ENCODE measurements at places on chromosomes 7 and 10. TPM values are rescaled to one million over a fixed set of nuclear protein-coding genes. Genes with fewer than 3 reads are reported as not detected.
A peak's percentile ranks its signal among the peaks of the same experiment; 100 is the strongest.

DNA sequence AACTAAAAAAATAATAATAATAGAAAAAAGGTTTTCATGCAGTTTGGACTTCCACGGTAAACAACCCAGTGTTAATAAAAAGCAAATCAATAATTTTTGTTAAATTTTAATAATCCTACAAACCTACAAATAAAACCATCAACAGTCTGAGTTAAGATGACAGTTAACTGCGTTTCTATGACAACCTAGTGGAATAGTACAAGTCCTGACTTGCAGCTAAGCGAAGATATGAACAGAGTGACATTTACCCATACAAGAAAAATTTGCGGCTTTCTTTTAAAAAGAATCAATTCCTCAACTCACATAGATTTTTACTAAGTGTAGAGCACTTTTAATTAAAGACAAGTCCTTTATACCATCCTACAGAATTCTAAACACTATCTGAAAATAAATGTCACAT, 35.6 kb downstream of the VPS41 start:
- DNase-seq: no peak

- no peak for DNase-seq
Measured at GRCh38 chr10:63549810-63550209, 28.6 kb downstream of the REEP3 start.

DNA sequence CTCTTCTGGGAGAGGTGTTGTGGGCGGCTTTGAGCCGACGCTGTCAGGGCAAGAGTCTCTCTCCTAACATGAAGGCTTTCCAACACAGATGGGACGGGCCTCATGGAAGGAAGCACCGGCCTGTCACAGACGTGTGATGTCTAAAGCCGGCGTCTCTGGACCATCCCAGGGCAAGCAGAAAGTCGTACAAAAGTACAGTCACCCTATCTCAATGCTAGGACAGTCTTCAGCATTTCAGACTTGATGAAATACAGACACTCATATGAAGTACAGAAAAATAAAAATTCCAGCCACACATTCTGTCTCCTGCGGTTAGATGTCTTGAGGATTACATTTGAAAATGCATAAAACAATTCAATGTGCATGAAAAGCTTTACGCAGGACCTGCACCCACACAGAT, 30.6 kb downstream of the CYP2W1 start:
- DNase-seq: no peak

DNA sequence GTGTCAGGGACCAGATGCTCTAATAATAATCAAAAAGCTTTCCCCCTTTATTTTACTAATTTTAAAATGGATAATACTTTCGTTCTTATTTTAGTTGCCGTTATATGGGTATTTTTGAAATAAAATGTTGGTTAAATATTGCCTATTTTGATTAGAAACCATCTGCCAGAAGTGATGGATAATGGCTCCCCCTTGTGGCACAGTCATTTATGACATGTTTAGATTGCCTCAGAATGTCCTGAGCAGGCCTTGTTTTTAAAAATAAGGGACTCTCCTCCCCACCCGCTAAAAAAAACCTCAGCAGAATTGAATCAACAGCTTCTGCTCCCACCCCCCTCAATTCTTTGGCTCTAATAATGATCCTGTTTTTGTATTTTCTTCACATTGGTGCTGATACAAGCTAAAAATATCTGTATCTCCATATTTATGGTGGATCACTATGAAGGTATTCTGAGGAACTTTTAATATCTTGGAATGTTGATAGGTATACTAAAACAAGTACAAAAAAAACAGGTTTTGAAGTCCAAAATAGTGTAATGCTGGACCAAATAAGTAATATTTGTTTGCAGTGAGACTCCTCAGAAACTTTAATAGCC, 38.8 kb downstream of the TMEM60 start:
- DNase-seq: peak; percentile 85

DNA sequence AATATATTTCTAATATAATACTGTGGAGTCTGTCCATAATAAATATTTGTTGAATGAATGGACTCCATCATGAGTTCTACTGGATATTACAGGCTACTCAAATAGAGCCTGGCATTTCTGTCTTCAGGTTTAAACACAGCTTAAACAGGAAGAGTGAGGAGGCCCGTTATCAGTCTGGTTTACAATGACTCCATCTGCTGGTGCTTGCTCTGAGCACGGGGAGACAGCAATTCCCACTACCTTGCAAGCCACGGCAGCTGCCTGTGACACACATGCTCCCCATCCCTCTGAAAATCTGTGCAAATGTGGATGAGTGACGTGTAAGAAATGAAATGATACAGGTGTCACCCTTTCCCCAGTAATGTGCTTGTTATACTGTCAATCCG, 293.5 kb upstream of the IMMP2L start:
- peak; percentile 32 for DNase-seq

DNA sequence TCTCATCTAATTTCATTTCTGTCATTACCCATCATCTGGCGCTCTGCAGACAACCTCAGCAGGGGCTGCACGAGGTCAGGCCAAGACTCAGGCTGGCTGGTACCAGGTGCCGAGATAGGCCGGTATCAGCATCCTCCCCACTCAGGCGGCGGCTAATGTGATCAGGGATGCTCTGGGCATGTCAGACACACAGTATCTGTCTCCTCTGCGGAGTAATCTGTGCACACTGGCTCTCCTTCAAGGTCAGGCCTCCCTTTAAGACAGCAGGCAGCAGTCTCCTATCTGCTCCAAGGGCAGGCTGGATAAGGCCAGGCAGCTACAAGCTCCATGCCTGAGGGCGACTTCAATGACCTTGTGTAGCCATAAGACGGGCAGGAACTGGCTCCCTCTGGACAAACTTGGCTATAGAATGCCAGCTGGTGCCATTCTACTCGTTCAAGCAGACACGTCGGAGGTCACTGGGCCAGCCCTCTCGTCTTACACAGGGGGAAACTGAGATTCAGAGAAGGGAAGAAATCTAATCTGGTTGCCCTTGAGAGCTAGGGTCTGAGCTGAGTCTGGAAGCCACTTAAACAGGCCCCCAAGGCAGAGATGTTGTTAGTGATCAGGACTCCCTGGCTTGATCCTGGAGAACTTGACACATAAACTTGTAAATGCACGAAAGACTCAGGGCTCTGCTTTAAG, 59.3 kb downstream of the ARHGAP22 start:
- no peak for DNase-seq

DNA sequence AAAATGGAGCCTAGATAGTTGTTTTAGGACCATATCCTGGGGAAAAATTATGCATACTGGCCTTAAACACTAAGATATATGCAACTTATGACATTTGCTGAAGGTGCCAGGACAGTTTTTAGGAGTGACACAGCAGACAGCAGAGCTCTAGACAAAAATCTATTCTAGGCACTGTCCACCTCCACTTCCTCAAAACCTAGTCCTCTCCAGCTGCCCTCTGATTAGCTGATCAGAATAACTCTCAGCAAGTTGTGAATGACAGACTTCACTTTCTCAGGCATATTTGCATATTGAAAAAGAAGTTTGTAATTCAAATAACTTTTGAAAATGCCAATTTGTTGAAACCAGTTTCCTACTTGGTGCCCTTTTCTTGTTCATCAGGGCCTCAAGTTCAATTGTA, 152.3 kb upstream of the STEAP4 start:
- DNase-seq: no peak

- DNase-seq: no peak
Measured at GRCh38 chr7:128447941-128448564, 7.6 kb upstream of the HILPDA start.

Gene NYAP1
- not detected for total RNA-seq

DNA sequence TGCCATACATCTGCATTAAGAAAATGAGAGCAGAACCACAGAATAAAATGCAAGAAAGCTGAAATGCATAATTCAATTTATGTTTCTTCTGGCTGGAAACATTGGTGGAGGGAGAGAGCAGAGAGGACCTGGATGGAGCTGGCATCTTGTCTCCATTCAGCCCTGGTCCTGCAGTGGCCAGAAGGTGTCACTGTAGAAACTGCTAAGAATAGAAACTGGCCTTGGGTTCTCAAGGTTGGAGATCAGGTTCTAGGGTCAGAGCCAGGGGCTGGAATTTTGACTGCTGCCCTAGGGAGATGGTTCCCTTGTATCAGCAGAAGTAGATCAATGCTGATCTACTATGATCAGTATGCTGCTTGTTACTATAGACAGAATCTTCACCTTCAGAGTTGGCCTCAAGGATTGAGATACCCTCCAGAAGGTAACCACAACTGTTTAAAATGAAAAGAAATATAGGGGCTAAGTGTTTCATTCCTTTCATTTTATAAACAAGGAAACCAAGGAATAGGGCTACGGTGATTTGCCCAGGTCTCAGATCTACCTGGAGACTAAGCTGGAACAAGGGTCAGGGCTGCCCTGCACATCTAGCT, 13.1 kb downstream of the TAS2R41 start:
- peak; percentile 76 for DNase-seq

Gene BHLHA15
- total RNA-seq: not detected

Gene UCN3
- total RNA-seq: not detected

- no peak for DNase-seq
Measured at GRCh38 chr7:114530057-114530611, 115.5 kb downstream of the FOXP2 start.

DNA sequence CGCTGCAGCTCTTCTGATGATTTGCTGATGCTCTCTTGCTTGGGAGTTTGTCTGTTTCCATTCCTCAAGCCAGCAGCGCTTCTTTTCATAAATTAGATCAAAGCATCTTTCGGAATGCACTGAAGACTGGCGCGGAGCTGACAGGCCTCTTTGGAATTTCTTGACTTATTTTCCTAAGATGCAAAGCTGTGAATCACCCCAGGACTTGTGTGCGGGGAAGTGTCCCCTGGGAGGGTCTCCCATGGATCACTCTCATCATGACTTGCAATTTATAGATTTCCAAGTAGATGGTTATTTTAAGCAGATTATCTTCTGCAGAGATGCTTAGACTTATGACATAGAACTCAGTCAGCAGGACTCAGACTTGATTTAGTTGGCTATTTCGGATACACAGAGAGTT, 467.2 kb downstream of the TCERG1L start:
- DNase-seq: no peak

DNA sequence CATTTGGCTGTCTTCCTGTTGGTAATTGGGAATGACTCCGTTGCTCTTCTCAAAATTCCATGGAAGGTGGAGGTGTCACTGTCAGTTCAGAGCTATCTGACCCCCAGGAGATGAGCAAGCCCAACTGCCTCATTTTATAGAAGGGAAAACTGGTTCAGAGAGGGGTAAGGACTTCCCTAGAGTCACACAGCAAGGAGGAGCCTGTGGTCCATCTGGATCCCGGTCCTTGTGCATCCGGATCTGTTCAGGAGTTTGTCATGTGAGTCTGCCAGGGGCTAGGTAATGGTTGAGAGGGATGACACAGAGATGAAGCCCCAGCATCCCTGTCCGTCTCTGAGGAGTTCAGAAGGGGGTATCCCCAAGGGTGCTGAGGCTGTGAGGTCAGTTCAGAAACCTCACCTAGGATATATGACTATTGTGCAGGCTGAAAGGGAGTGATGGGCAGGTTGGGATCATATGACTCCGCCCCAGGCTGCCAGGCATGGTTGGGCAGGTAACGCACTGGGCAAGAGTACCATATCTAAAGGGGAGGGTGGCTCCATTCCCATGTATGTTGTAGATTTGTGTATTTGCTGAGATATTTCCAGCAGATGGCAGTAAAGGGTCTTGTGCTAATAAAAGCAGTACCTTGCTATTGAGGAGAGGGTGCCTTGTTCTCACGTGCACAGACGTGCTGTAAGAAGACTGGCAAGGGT, 16.0 kb upstream of the SLC29A3 start:
- DNase-seq: peak; percentile 57

- DNase-seq: peak; percentile 48
Measured at GRCh38 chr10:100146875-100147650, 38.8 kb downstream of the ERLIN1 start.

DNA sequence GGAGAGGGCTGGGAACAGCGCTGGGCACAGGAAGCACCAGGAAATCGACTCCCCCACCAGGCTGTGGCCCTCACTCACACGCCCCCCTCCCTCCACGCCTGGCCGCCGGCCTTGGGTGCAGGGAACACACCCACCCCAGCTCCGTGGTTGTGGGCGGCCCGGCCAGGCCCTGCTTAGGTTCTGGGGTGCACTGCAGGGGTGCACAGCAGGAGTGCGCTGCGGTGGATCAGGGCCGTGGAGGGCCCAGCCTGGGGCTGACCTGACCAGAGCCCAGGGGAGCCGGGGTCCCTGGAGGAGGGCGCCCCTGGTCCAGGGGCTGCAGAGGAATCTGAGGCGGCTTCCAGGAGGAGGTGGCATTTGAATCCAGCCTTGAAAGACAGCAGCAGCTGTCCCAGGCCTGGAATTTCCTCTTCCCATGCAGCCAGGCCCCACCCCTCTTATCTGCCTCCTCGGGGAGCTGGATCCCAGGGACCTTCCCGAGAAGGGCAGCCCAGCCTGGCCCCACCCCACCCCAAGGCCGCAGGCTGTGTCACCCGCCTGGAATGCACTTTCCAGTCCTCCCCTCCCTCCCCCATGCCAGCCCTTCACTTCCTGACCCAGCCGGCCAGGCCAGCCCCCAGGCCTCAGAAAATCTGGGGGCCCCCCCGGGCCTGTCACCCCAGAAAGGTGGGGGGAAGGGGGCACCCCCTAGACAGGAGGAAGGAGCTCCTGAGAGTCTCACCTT, 18.4 kb upstream of the PDGFA start:
- DNase-seq: peak; percentile 100

DNA sequence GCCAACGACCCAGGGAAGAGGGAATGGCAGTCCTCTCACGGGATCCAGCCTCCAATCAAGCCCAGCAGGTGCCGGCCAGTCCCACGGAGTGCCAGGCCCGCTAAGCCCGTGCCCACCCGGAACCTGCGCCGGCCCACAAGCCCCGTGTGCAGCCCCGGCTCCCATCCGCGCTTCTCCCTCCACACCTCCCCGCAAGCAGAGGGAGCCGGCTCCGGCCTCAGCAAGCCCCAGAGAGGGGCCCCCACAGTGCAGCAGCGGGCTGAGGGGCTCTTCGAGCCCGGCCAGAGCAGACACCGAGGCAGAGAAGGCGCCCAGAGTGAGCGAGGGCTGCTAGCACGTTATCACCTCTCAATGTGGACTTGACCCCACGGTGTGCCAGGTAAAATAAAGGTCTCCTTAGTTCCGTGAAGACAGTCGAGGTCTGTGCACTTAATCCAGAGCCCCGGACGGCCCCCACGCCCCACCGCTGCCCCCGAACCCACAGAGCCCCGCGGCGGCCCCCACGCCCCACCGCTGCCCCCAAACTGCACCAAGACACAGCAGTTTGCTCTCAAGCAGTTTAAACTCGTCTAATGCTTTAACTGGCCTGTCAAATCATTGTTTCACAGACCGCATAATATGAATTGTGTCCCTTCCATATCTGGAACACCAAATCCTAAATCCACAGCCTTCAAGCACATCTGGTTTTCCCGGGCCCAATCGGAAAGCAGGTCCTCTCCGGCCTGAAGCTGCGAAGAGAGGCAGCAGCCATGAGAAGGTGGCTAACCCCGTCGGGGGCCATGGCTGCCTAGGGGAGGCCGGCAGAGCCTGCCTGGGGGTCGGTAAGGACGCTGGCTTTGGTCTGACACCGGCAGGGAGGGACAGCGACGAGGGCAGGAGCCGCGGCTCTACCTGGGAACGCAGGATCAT, 307.8 kb downstream of the PTPRN2 start:
- DNase-seq: no peak

GRCh38 chr10:124622158-124622557, 122.0 kb downstream of the FAM53B start:
- DNase-seq: no peak

Gene FLNC
- 703 TPM for total RNA-seq
